ENCODE measurements at places on chromosomes 1 and 21.

GRCh38 chr1:34928699-34929496 is 552 bp downstream of the DLGAP3 start:
- no peak for DNase-seq

DNA sequence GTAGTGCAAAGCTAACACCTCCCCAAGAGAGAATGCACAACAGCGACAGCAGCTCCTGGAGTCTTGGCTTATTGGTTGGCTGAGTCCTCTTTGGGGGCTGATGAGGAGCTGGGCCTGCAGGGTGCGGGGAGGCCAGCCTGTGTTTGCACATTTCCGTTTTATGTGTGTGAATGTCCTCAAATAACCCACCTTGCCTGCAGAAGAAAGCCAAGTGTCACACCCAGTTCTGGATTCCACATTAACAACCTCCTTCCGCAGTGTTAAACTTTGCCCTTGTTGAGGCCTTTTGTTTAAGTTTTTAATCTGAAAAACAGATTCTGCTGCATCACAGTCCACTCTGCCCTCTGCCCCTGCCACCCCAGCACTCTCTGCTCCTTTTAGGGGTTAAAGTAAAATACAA is 274.5 kb downstream of the TM2D1 start:
- DNase-seq: no peak

DNA sequence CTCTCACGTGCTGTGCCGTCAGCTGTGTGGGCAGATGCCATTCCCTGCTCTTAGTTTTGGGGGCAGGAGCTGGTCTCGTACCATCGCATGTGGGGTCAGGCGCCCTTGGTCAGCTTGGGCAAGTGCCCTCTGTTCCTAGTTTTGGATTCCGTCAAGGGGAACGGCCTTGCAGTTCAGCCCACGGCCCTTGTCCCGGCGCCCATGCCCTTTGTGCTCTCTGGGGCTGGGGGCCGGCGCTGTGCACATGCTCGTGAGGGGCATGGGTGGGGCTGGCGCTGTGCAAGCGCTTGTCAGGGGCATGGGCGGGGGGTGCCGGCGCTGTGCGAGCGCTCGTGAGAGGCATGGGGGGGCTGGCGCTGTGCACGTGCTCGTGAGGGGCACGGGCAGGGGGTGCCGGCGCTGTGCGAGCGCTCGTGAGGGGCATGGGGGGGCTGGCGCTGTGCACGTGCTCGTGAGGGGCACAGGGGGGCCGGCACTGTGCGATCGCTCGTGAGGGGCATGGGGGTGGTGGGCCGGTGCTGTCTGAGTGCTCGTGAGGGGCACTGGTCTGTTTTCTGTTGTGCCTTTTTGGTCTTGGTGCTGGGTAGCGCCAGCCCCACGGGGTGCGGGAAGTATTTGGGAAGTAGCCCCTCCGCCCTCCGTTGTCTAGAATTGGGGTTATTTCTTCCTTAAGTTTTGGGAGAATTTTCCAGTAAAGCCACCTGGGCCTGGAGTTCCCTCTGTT is 29.5 kb upstream of the DIP2A start:
- no peak for DNase-seq

GRCh38 chr1:153928791-153929341 is 6.1 kb upstream of the GATAD2B start:
- DNase-seq: no peak

GRCh38 chr1:156319664-156320063 is 18.4 kb downstream of the CCT3 start:
- DNase-seq: no peak

DNA sequence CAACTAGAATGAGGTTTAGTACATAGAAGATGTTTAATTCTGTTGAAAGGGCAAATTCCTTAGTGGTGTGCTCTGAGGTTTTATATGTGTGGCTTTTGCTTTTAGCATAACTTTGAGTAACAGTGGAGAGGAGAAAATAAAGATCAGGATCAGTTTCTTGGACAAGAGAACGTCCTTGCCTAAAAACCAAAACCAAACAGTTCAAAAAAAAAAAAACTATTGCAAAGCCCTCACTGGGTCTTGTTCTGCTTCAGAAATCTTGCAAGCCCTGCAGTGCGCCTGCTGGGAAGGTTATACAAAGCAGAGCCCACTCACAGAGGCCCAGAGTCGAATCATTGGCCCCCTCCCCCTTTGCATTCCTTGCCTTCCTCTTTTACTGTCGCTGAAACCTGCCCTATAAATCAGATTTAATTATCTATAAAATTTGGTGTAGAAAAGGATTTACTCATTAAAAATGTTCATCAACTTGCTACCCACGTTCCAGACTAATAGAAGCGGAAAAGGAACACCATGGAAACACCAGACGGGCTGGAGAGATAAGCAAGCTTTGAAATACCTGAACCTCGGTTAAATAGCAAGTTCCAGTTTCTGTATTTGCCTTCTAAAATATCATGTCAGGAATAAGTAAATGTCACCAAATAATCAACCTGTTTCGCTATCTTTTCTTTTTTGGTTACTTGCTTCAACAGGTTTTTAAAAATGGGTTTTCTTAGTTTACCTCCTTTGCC is 201.6 kb upstream of the PTBP2 start:
- no peak for DNase-seq

DNA sequence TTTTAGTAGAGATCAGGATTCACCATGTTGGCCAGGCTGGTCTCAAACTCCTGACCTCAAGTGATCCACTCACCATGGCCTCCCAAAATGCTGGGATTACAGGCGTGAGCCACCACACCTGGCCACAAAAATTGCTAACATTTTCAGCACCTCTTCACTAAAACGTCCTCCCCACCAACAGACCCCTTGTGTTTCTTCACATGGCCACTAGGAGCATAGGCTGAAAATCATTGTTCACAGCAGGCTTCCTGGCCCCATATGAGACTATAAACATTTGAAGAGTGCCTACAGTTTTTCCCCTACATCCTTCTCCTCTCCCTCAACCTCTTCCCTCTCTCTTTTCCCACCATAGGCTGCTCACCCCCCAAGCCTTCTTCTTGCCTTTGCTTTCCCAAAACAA is 28.0 kb upstream of the SFPQ start:
- no peak for DNase-seq

DNA sequence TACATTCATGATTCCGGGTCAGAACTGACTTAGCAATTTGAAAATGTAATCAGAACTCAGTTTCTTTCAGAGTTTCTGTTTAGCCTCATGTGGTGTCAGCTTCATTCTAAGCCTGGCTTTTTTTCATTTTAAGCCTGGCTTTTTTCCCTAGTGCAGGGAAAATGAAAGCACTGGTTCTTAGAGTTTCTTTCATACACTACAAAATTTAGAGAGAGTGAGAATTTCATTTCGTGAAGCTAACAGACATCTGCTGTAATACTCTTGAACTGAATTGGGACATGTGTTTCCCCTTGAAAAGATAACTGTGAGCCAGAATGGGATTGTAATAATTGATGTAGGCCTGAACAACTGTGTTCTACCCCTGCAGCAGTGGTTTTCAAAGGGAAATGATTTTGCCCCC is 95.3 kb upstream of the KIAA0040 start:
- no peak for DNase-seq

DNA sequence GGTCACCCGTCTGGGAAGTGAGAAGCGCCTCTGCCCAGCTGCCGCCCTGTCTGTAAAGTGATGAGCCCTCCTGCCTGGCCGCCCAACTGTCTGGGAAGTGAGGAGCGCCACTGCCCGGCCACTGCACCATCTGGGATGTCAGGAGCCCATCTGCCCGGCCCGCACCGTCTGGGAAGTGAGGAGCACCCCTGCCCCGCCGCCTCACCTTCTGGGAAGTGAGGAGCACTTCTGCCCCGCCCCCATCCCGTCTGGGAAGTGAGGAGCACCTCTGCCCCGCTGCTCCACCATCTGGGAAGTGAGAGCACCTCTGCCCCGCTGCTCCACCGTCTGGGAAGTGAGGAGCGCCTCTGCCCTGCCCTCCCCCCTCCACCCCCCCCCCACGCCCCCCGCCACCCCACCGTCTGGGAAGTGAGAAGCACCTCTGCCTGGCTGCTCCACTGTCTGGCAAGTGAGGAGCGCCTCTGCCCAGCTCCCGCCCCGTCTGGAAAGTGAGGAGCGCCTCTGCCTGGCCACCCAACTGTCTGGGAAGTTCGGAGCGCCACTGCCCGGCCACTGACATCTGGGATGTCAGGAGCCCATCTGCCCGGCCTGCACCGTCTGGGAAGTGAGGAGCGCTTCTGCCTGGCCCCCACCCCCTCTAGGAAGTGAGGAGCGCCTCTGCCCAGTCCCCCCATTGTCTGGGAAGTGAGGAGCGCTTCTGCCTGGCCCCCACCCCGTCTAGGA is 4.5 kb upstream of the ZZZ3 start:
- DNase-seq: no peak

DNA sequence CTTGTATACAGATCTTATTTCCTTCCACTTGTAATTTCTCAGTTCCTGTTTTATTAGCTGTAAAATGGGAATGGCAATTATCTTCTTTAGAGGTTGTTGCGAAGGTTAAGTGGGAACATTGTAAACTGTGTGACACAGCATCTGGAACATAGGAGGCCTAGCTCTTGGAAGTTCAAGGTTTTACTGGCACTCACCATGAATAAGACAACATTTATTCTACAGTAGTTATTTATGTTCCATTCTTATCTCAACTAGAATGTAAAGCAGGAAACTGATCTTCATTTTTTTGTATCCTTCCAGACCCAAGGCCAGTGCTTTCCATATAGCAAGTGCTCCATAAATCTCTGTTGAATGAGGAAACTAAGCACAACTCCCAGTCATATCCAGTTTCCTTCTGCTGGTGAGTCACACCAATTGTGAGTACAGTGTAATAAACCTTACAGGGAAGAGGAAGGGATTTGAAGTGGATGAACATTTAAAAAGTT is 1.4 kb downstream of the BCL10 start:
- no peak for DNase-seq
